Trophoblast cell (in vitro differentiated cells and primary cell): ENCODE measurements at places on chromosomes 5 and 9.

- no peak for DNase-seq
Observed at GRCh38 chr9:113600023-113600823, 136.7 kb downstream of the RGS3 start.

GRCh38 chr5:11048760-11049159, 287.7 kb upstream of the DAP start:
- DNase-seq: no peak

DNA sequence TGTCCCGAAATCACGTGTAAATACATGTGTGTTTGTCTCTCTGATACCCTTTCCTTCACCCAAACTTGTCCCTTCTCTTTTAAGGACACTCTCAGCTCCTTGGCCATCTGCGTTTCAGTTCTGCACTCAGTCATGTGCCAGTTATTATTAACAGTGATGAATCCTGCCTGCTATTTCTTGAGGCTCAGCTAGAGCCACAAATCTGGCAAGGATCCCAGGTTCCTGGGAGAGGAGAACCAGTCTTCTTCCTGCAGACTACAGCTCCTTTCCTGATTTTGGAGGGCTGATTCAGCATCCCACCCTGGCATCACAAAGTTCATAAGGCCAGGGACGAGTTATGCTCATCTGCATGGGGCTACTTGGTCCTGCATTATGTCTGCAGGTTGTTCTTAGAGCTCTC, 5.6 kb downstream of the MAMDC2 start:
- DNase-seq: no peak

- no peak for DNase-seq
Observed at GRCh38 chr5:60334281-60334713, 365.7 kb downstream of the DEPDC1B start.

GRCh38 chr9:72454871-72455491, 66.4 kb upstream of the TMC1 start:
- no peak for DNase-seq

DNA sequence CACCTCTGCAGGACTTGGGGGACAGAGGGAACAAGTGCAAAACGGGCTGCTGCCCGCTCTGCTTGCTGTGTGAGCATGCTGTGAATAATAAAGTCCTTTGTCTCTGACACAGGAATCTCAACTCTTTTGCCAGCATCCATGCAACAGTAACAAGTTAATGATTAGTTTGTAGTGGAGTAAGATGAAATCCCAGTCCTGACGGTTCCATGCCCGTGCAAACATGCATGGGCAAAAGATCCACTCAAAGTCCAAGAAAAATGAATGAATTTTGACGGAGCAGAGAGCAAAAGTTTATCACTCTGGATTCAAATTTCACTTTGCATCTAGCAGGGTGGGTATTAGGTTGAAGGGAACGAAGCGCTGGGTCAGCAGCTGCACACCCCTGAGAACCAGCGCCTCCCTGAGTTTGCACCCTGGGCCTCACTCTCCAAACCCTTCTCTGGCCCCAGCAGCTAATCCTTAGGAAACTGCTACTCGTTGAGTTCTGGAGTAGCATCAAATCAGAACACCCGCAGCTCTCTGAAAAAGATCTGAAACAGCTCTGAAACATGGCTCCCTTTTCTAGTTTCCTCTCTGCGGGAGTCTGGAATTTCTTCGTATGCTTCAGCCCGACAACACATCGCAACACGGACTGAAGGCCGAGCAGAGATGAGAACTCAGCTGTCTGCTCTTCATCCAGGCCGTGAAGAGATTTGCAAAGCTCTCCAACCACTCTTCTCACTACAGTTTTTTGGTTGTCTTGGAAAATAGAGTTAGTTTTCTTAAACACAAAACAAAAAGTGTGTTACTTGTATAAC, 45.6 kb upstream of the RUFY1 start:
- DNase-seq: no peak

DNA sequence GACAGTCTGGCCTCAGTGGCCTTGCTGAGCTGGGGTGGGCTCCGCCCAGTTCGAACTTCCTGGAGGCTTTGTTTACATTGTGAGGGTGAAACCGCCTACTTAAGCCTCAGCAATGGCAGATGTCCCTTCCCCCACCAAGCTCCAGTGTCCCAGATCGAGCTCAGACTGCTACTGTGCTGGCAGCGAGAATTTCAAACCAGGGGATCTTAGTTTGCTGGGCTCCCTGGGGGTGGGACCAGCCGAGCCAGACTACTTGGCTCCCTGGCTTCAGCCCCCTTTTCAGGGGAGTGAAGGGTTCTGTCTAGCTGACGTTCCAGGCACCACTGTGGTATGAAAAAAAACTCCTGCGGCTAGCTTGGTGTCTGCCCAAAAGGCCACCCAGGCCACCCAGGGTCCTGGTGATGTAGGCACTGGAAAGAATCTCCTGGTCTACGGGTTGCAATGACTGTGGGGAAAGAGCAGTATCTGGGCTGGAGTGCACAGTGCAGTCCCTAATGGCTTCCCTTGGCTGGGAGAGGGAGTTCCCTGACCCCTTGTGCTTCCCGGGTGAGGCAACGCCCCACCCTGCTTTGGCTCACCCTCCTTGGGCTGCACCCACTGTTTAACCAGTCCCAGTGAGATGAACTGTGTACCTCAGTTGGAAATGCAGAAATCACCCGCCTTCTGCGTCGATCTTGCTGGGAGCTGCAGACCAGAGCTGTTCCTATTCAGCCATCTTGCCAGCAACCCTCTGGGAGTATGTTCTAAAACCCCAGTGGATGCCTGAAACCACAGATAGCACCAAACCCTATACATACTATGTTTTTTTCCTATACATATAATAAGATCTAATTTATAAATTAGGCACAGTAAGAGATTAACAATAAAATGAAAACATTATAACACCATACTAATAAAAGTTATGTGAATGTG, 95.5 kb downstream of the TMEM161B start:
- no peak for DNase-seq

- peak; percentile 35 for DNase-seq
Observed at GRCh38 chr5:157548513-157549282, 26.9 kb downstream of the ADAM19 start.

DNA sequence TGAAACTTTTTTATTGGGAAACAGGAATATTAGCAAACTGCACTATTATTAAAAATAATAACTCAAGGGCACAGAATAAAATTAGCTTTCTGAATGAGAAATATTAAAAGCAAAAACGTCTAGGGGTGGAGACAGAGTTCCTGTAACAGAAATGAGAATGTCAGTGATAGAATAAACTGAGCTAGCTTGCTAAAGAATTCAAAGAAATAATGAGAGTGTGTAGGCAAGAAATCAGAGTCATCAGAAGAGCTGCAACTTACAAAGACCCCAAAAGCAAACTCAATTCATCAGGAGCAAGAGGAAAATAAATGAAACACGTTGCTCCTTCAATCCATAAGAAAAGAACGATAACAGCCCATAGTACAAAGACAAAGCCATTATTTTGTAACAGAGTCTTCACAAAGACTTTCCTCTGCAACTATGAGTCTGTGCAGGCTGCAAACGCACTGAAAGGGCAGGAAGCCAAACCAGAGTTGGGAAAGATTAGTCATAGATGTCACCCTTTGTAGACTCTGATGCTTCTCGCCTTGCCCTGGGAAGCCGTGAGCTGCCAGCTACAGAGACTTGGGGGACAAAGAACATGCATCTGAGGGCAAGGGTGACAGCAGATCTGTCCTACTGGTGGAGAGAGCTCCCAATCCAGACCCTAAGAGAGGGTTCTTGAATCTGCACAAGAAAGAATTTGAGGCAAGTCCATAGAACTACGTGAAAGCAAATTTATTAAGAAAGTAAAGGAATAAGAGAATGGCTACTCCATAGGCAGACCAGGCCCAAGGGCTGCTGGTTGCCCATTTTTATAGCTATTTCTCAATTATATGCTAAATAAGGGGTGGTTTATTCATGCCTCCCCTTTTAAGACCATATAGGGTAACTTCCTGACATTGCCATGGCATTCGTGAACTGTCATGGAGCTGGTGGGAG, 40.8 kb downstream of the SHC3 start:
- peak; percentile 77 for DNase-seq

GRCh38 chr9:121559183-121559582, 59.5 kb upstream of the GGTA1 start:
- DNase-seq: no peak

DNA sequence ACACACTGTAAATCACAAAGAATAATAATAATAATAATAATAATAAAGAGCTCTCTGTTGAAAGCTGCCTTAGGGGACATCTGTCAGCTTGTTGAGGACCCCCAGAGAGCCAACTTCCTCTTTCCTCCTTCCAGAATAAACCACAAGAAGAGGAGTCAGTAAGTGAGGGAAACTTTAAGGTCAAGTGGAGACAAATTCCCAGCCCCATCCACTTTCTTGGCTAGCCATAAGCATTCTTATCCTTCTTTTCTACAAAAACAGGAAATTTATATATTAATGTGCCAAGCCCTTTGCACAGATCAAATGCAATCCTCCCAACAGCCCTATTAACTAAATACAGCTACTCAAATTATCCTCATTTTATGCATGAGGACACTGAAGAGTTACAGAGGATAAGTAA, 9.4 kb upstream of the C5orf58 start:
- DNase-seq: no peak

DNA sequence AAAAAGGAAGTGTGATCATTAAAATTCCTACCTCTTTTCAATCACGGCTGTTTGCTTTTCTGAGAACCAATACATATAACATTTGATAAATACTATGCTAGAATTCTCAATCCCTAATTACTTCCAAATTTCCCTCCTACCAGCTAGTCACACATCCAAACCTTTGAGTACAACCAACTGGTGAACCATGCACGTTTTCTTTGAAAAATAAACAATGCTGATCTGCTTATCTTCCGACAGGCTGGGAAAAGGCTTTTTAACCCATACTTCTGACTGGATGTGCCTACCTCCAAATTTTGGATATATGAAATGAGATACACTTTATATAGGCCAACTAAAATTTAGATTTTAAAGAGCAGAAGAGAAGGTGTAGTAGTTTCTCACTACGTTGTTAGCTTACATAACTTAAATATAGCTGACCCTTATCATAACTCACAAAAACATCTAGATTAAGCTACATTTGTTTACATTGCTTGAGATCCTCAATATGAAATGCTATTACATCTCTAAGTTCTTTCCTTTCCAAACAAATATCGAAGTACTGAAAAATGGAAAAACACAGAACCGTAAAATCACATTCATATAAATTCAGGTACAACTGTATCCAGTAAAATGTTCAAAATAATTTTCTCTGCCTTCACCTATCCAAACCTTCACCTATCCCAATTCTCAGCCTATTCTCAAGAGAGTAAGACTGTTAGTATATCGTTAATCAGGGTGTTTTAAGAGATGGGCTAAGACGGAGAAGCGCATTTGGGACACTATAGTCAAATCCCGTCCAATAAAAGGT, 2.1 kb downstream of the NR3C1 start:
- no peak for DNase-seq

GRCh38 chr5:125756456-125756855, 666.8 kb upstream of the GRAMD2B start:
- DNase-seq: peak; percentile 18

- no peak for DNase-seq
Observed at GRCh38 chr9:3479514-3480352, 46.1 kb downstream of the RFX3 start.

GRCh38 chr5:138666226-138666742, 86.9 kb upstream of the CTNNA1 start:
- no peak for DNase-seq

GRCh38 chr9:99867536-99867935, 38.9 kb upstream of the STX17 start:
- no peak for DNase-seq

GRCh38 chr5:80083101-80083890, 48.1 kb downstream of the THBS4 start:
- peak; percentile 83 for DNase-seq

DNA sequence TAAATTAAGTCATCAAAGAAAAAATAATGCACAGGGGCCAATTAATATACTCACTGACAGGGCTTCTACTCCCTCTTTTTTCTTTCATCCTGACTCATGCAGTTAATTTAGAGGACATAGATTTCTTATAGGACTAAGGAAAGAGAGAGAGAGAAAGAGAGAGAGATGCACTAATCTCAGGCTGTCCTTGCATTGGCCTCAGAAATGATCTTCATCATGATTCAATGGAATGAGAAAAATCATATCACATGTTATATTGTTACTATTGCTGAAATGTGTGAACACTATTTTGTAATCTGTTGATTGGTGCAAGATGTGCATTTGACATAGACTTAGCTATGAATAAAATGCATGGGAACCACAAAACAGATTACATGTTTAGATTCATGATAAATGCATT, 608.3 kb upstream of the NUDT12 start:
- no peak for DNase-seq

DNA sequence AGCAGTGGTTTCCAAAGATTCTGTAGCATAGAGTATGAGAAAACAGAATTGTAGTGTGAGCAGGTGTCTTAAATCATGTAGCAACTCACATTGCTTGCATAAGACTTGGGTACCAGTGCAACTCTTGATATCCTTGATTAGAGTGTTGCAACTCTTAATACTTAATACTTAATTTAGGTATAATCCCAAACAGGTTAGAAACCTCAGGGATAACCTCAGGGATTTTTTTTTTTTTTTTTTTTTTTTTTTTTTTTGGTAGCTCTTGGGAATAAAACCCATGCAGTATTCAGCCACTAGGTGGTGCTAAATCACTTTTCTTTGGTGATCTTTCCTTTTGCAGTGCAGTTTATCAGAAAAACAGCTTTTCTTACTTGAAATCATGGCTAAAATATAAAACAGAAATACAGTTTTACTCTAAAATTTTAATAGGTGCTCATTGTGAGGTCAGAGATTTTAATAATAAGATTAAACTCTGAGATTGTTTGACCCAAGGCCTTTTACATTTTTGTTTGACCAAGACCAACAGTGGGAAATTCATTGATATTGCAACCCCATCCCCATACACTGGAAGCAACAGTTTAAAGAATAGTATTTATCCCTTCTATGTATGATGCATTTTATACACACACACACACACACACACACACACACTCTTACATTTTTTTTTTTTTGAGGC, 55.3 kb downstream of the ERAP1 start:
- peak; percentile 90 for DNase-seq

DNA sequence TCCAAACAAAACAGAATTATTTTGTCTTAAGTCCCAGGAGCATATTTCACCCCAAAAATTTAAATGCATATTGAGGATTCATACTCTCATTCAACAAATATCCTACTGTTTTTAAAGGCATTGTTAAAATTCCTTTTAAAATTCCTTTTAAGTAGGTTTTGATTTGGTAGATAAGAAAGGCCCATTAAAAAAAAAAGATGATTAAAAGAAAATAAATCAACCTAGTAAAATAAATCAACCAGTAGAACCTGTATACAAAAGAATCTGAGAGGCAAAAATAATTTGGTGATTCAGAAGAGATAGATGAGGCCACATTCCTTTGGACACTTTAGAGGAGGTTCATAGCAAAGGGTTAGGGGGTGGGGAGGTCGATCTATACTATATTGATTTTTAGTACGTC, 585.3 kb upstream of the TLE4 start:
- no peak for DNase-seq

GRCh38 chr9:99104459-99105151, at the start of gene TGFBR1:
Gene TGFBR1, plus strand, starts transcription at chr9:99105113. Its CDS starts 93 bp downstream, at chr9:99105206.
- DNase-seq: peak; percentile 93

- no peak for DNase-seq
Observed at GRCh38 chr5:171970826-171971225, 35.6 kb downstream of the FBXW11 start.
